ENCODE measurements at places on chromosomes 1 and 21.

GRCh38 chr1:116176306-116176789 is 65.1 kb downstream of the MAB21L3 start:
- no peaks in the 10 kb centered on the region for H3K36me3 ChIP-seq
- no peak overlapping the region for H3K27ac ChIP-seq
- H3K4me1 ChIP-seq, result no peaks in the 10 kb centered on the region
- H3K27me3 ChIP-seq, result peaks cover 2% of the 10 kb centered on the region
- H3K4me3 ChIP-seq, result no peak overlapping the region

DNA sequence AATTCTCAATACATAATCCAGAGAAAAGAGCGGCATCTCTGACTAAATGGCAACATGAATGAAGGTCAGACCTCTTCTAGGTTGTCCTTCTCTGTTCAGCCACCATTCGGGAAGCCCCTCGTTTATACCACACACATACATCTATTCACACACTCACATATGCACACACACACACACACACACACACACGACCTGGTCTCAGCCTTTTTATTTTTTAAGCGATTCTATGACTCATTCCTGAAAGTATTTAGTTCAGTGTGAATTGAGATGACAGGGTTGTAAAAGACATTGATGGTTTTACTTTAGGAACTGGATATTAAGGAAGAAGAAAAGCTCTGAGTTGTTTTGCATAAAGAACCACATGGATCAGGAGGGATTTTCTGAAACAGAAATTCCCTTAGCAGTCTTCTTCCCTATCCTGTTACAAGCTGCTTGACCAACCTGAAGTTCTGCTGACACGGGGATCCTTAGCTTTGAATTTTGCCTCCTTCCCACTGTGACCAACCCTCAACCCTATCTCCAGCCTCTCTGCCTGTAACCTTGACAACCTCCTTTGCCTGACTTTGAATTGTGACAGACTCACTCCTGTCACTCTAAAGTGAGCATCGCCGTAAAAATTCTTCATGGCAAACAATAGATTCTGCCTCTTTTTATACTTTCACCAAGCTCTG is 383.1 kb upstream of the ESRRG start:
- DNase-seq, result no peak
- no peak overlapping the region for H3K4me3 ChIP-seq
- H3K27me3 ChIP-seq, result no peaks in the 10 kb centered on the region
- H3K27ac ChIP-seq, result no peak overlapping the region

- no peaks in the 10 kb centered on the region for H3K27me3 ChIP-seq
- DNase-seq, result no peak
- no peak overlapping the region for H3K4me3 ChIP-seq
- no peak overlapping the region for H3K27ac ChIP-seq
- no peaks in the 10 kb centered on the region for H3K4me1 ChIP-seq
- no peaks in the 10 kb centered on the region for H3K36me3 ChIP-seq
These were observed 432.3 kb downstream of the LRRIQ3 start for GRCh38 chr1:73765551-73766233.

- H3K27ac ChIP-seq, result no peak overlapping the region
- no peaks in the 10 kb centered on the region for H3K36me3 ChIP-seq
- no peak overlapping the region for H3K4me3 ChIP-seq
- no peak for DNase-seq
- peaks cover 2% of the 10 kb centered on the region for H3K27me3 ChIP-seq
These were observed 43.2 kb downstream of the GRHL3 start for GRCh38 chr1:24362396-24362795.

DNA sequence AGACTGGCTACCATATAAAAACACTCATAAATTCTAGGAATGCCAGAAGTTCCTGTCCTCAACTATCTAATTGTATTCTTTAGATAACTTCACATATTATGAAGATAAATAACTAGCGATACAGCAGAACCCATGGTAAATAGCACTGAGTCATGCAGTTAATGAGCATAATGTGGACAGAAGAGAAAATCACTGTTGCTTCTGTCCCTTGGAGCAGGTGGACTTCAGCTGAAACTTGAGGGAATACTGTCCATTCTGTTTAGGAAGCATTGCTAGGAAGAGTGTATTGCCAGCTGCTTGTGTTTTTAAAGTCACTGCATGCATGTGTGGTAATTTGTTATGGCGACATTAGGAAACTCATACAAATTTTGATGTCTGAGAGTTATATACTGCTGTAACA is 854.4 kb downstream of the LTN1 start:
- H3K36me3 ChIP-seq, result no peaks in the 10 kb centered on the region
- no peaks in the 10 kb centered on the region for H3K4me1 ChIP-seq
- no peak for DNase-seq
- H3K4me3 ChIP-seq, result no peak overlapping the region

DNA sequence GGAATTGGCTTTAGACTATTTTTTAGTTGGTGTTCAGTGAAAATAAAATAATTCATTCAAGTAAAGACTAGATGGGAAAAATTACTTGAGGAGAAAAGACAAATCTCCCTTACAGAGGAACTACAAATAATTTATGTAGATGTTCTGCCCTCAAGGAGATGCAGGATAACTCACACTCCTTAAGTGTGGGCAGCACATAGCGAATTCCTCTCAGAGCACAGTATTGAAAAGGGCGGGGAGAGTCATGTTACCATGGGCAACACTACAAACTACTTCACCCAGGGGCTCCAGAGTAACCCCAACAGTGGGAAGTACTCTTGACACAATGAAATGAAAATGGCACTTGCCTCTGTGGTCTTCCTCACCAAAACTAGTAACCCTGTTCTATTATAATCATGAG is 20.6 kb upstream of the LAMC2 start:
- H3K4me1 ChIP-seq, result peaks cover 3% of the 10 kb centered on the region
- H3K36me3 ChIP-seq, result no peaks in the 10 kb centered on the region
- H3K4me3 ChIP-seq, result no peak overlapping the region

DNA sequence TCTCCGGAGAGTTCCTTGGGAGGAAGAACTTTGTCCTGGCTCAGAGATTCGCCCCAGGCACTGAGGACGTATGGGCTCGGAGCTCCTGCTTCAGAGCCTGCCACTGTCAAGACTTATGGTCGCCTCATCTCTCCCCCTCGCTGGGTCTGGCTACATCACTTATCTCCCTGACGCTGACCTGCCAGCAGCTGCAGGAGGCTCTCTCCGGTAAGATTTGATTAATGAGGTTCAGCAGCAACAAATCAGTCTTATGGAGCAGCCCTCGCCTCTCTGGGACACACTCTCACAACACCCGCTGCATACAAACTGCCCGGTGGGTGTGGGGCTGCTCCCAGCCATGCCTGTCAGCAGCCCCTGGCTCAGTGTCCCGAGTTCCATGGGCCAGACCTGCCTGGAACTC is 297.8 kb downstream of the RRAGC start:
- no peak overlapping the region for H3K4me3 ChIP-seq
- H3K36me3 ChIP-seq, result no peaks in the 10 kb centered on the region
- DNase-seq, result no peak
- no peak overlapping the region for H3K27ac ChIP-seq

DNA sequence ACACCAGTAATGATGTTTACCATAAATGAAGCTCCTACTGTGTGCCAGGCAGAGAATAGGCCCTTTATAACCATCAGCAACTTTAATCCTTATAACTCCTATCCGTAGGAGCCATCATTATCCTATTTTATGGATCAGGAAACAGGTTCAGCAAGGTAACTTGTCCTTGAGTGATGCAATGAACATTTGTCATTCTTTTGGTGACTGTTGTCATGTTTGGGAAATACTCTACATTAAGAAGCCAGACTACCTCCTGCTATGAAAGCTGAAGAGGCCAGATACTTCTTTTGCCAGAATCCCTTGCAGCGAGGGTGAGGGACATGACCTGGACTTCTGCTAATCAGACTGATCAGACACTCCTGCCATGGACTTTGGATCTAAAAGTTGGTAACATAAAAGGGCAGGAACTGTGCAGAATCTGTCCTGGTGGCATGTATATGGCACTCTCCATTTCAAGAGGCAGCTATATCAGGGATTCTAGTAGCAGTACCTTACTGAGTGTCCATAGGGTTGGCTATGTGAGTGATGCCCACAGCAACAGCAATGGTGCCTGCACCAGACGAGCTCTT is 33.1 kb upstream of the SRRM1 start:
- peaks cover 3% of the 10 kb centered on the region for H3K27me3 ChIP-seq
- no peak overlapping the region for H3K27ac ChIP-seq
- no peak for DNase-seq
- no peak overlapping the region for H3K4me3 ChIP-seq
- H3K36me3 ChIP-seq, result no peaks in the 10 kb centered on the region

DNA sequence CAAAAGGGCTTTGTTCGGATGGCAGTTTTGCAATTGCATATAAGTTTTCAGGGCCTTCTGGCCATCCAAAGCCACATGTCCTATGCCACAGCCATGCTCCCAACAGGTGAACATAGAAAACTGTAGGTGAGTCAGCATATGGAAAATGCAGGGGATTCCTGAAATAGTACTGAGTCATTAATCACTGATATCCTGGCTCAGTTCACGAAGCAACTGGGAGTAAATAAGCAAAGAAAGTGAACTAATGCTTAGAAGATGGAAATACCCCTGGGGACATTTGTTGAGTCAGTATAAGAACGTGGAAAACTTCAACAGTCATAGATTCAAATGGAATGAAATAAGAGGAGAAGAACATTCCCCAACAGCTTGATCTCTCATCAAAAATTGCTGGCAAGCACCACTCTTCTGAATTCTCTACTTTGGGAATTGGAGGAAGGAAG is 148.9 kb upstream of the RUNX1 start:
- no peaks in the 10 kb centered on the region for H3K27me3 ChIP-seq
- H3K27ac ChIP-seq, result no peak overlapping the region
- DNase-seq, result no peak

DNA sequence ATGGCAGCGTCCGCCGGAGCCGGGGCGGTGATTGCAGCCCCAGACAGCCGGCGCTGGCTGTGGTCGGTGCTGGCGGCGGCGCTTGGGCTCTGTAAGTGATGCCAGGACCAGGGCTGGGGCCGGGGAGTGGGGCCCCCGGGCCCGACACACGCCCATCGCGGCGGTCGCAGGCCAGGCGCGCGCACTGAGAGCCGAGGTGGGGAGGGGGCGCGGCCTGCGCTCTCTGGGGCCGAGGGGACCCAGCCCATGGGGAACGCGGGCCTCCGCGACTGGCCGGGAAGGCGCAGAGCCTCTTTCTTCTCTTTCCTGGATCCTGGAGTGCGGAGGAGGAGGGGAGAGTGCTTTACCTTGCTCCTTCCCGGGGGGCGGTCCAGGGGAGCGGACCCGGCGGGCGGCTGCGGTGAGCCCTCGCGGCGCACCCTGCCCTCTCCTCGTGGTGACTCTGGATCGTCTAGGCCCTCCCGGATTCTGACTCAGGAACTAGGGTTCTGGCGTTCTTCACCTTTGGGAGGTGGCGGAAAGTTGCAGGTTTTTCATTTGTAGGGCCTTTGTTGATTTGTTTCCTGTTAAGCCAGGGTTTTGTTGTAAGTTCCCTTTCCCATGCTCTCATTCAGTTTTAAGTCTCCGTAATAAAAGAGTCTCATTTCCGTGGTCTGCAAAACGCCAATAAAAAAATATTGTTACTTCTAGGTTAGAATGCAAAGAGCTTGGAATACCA is 529 bp downstream of the MPZL1 start:
- DNase-seq, result no peak
- H3K36me3 ChIP-seq, result no peaks in the 10 kb centered on the region
- peak overlapping the region; percentile 67 for H3K27ac ChIP-seq
- H3K27me3 ChIP-seq, result peaks cover 7% of the 10 kb centered on the region
- peaks cover 50% of the 10 kb centered on the region for H3K4me1 ChIP-seq

DNA sequence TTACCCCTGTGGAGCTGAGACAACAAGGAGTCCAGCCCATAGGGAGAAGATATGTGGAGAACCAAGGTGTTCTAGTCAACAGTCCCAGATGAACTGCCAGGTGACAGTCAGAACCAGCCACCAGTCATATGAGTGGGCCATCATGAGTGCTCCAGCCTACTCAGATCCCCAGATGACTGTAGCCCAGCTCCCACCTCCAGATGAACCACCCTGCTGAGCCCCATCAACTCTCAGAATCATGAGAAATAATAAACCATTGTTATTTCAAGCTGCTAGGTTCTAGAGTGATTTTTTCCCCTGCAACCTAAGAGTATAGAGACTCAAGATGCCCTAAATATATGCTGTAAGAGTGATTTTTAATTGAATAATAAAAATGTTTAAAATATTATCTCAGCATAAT is 444.2 kb downstream of the GPATCH2 start:
- DNase-seq, result no peak
- no peaks in the 10 kb centered on the region for H3K4me1 ChIP-seq
- H3K4me3 ChIP-seq, result no peak overlapping the region
- H3K36me3 ChIP-seq, result no peaks in the 10 kb centered on the region

GRCh38 chr1:234624724-234625117 is 14.7 kb upstream of the IRF2BP2 start:
- no peaks in the 10 kb centered on the region for H3K36me3 ChIP-seq
- no peak for DNase-seq
- H3K27me3 ChIP-seq, result peaks cover 3% of the 10 kb centered on the region
- peaks cover 14% of the 10 kb centered on the region for H3K4me1 ChIP-seq
- H3K27ac ChIP-seq, result no peak overlapping the region
- no peak overlapping the region for H3K4me3 ChIP-seq

GRCh38 chr1:156119503-156120209 is 5.1 kb downstream of the LMNA start:
- H3K27ac ChIP-seq, result peak overlapping the region; percentile 55
- H3K36me3 ChIP-seq, result no peaks in the 10 kb centered on the region
- no peak for DNase-seq
- H3K4me3 ChIP-seq, result no peak overlapping the region
- H3K27me3 ChIP-seq, result peaks cover 5% of the 10 kb centered on the region
- peaks cover 31% of the 10 kb centered on the region for H3K4me1 ChIP-seq

Measured in glutamatergic neuron (in vitro differentiated cells).